Urinary bladder (tissue), 4 donors: ENCODE measurements at places on chromosomes 5 and 9.

DNA sequence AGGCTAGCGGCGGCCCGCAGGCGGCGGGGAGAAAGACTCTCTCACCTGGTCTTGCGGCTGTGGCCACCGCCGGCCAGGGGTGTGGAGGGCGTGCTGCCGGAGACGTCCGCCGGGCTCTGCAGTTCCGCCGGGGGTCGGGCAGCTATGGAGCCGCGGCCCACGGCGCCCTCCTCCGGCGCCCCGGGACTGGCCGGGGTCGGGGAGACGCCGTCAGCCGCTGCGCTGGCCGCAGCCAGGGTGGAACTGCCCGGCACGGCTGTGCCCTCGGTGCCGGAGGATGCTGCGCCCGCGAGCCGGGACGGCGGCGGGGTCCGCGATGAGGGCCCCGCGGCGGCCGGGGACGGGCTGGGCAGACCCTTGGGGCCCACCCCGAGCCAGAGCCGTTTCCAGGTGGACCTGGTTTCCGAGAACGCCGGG lies 253 bp downstream of the SLC12A2 start:
- DNase-seq: no peak

- no peak for DNase-seq
These were observed 212.2 kb downstream of the PCSK1 start for GRCh38 chr5:96220610-96221390.

DNA sequence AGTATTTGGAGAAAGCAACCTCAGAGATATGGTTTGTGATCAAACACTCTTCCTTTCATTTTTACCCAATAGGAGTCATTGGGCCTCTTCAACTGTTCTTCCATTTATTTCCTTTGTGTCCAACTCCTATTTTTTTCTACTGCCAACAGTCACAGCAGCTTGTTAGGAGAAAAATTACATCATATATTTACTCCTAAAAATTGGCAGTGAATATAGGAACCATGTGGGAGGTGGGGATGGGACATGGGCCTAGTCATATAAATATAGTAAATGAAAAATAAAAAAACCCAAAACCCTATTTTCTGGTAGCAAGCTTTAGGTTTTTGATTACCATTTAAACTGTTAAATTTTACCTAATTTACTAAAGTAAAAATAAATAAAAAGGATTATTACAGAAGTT lies 134.9 kb upstream of the MPDZ start:
- DNase-seq: no peak

- no peak for DNase-seq
These were observed 1.2 kb downstream of the HOMER1 start for GRCh38 chr5:79512471-79513307.

GRCh38 chr9:4994166-4994890 lies 9.3 kb downstream of the JAK2 start:
- no peak for DNase-seq

GRCh38 chr5:45793638-45794532 lies 97.7 kb upstream of the HCN1 start:
- no peak for DNase-seq

GRCh38 chr9:14405176-14405706 lies 91.3 kb upstream of the NFIB start:
- DNase-seq: no peak

DNA sequence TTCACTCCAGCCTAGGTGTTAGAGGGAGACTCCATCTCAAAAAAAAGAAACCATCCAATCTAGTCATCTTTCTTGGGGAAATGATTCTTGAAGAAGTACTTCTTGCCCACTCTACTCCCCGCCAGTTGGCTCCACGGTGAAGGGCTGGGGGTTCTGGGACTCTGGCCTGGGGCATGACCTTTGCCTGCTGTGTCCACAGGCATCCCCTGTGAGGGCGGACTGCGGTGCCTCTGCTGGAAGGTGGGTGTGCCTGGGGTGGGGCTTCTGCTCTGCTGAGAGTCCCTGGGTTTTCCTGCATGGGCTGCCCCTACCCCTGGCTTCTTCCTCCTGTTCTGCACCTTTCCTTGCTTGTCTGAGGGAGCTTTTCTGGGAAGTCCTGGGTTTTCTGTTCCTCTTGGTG lies 3.5 kb downstream of the TBC1D13 start:
- DNase-seq: no peak

DNA sequence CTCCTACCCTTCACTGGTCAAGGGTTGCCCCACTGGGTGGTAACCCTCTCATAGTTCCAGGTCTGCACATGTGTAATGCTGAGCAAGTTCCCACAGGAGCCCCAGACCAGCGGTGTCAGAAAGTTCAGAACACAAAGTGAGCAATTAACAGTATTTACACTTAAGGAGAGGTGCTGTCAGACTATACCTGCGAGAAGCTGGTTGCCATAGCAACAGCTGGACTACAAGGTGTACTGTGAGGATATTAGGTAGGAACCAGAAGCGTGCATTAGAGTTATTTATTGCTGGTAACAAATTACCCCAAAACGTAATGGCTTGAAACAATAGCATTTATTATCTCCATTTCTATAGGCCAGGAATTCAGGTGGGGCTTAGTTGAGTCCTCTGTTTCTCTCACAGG lies 317.0 kb upstream of the RPS23 start:
- DNase-seq: no peak

GRCh38 chr5:38563624-38564023 lies 7.2 kb upstream of the LIFR start:
- DNase-seq: no peak

DNA sequence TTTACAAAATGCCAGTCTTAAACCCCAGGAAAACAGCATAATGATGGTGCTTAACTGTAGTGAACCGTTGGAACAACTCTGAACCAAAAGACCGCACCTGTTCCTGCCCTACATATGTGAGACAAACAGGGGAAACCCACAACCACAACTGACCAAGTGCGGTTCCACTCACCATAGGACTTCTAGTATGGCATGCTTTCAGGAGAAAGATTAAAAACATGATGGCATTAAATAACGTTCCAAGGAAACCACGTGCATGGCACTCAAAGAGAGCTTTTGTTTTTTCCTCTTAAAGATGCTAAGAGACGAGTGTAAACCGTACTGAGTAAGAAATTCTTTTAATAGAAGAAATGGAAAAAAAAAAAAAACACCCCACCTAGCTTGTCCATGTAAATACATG lies 119.8 kb downstream of the SSBP2 start:
- DNase-seq: no peak

- no peak for DNase-seq
These were observed 31.0 kb upstream of the FSD1L start for GRCh38 chr9:105416840-105417239.

DNA sequence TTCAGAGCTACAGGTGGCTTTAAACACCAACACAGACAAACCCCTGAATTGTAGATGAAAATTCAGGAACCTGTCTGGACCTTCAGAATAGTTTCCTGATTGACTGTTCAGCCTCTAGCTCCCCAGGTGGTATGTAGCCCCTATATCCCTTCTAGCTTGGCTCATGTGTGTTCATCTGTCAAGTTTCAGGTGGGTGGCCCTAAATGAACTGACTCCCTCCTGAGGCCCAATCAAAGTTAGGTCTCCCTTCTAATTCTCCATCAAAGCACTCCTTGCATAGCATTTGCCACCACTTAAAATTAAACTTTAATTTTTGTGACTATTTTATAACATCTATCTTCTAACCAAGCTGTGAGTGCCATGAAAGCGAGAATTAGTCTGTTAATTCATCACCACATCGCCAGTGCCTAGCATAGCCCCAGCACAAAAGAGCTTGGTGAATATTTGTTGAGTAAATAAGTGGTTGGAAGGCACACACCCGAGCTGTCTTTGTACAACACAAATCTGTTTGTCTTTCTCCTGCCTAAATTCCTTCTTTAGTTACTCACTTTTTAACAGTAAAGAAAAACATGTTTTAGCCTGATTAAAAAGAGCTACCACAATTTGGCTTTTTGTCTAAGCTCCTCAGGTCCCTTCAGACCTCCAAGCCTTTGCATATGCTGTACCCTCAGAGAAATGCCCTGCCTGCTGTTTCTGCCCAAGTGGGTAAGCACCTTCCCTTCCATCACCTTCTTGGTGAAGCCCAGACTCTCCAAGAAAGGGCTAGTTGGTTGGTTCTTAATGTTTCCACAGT lies 138.1 kb upstream of the HMHB1 start:
- no peak for DNase-seq

DNA sequence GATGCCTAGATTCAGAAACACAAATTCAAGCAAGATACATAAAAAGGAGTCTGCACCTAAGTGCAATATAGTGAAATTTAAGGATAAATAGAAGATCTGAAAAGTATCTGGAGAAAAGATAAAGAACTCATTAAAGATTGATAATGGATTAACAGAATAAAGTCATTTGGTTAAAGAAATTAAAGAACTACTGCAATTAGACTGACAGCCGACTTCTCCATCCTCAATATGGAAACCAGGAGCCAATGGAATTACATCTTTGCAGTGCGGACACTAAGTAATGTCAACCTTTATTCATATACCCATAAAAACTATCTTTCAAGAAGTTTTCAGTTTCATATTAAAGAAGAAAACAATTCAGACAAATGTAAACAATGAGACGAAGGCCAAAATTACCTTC lies 81.0 kb downstream of the MRPL36 start:
- no peak for DNase-seq

DNA sequence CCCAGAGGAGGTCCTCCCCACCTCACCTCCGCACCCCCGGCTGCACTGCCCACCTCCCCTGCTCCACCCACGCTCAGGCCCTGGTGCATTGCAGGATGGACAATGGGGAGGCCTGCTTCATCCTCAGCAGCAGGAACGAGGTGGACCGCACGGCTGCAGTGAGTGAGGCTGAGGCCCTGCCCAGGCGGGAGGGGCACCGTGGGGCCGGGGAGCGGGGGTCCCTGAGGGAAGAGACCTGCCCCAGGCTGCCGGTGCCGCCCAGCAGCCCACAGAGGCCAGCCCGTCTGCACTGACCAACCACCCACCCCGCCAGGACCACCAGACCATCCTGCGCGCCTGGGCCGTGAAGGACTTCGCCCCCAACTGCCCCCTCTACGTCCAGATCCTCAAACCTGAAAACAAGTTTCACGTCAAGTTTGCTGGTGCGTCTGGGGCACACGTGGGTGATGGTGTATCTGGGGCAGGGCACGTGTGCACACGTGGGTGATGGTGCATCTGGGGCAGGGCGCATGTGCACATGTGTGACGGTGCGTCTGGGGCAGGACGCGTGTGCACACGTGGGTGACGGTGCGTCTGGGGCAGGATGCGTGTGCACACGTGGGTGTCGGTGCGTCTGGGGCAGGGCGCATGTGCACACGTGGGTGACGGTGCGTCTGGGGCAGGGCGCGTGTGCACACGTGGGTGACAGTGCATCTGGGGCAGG lies 66.7 kb downstream of the KCNT1 start:
- no peak for DNase-seq

GRCh38 chr5:142253938-142254337 lies 70.9 kb downstream of the SPRY4 start:
- DNase-seq: no peak

DNA sequence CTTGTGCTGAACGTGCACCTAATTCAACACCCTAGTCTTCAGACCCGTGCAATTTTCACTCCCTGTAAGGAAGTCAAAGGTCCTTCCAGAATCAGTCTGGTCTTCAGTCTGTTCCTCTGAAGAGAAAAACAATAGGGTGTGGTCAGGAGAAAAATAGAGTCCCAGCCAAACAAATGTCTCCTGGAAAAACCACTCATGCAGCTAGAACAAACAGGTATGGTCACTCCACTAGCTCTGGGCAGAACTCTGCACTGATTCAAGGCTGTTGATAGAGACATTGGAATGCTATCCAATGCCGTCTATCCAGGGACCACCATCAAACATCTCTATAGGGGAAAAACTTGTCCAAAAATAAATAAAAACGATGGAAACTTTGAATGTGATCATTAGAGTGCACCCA lies 81.8 kb upstream of the MAP3K1 start:
- no peak for DNase-seq

- DNase-seq: no peak
These were observed 13.9 kb upstream of the COL5A1 start for GRCh38 chr9:134627417-134628353.

DNA sequence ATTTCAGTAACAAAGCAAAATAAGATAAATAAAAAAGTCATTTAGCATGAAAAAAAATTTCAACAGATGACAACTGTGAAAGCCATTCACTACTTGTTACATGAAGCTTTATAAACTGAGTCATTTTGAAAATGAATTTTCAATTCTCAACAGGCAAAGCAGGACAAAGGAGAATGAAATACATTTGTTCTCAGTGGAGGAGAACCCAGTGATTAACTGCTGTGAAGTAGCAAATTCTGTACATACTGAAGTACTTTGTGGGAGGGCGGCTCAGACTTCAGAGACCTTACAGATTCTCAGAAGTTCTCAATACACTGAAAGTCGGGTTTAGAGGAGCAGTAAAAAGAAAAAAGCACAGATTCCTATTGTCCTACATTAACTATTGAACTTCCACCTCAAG lies 21.7 kb downstream of the SKIC3 start:
- no peak for DNase-seq

- DNase-seq: no peak
These were observed 81.8 kb downstream of the SHC3 start for GRCh38 chr9:89096807-89097206.

DNA sequence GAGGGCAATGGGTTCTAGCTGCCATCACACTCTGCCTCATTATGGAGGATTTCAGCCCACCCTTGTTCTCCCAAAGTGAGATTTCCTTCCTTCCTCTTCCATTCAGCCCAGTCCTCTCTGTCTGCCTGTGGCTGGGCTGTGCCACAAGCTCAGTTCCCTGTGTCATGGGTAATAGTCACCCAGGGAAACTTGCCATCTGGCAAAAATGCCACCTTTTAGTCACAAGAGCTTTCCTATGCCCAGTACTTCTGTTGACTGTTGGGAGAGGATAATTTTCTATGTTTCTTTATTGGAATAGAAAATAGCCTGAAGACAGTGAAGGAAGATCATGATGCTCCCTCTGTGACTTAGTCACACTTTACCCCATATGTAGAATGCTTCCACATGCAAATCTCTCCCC lies 71.4 kb downstream of the TLR4 start:
- no peak for DNase-seq

DNA sequence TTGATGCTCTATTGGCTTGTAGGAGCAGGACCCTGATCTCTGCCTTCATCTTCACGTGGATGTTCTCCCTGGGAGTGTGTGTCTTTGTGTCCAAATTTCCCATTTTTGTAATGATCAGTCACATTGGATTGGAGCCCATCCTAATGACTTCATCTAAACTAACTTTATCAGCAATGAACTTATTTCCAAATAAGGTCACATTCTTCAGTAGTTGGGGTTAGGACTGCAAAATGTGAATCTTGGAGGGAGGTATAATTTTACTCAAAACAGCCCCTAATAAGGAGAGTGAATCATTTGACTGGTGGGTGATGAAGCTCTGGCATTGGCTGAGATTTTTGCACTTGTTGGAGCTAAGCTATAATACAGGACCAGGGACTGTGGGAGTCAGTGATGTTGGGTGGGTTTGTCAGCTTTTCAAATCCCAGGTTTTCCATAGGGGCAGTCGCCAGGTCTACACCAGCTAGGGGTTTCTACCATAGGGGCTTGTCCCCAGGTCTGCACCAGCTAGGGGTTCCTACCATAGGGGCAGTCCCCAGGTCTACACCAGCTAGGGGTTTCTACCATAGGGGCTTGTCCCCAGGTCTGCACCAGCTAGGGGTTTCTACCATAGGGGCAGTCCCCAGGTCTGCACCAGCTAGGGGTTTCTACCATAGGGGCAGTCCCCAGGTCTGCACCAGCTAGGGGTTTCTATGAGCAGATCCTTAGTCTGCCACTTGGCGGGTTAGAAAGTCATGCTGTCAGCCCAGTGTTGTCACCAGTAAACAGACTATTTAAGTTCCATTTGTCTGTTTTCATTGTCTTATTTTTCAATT lies 382.6 kb upstream of the DAP start:
- no peak for DNase-seq

GRCh38 chr5:180135128-180135955 lies 63.8 kb upstream of the RNF130 start:
- no peak for DNase-seq
